ENCODE measurements at places on chromosomes 16 and 17.

DNA sequence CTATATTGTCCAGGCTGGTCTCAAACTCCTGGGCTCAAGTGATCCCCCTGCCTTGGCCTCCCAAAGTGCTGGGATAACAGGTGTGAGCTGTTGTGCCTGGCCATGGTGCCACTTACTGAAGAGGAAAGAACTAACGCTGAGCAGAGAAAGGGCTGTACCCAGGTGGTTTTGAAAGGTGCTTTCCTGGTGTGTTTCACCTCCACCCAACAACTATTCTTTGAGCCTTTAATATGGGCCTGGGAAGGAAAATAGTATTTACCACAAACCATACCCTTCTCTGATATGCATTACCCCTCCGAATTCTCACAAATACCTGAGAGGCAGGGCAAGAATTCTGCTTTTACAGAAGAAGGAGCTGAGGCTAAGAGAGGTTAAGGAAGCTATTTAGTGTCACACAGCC, 24.8 kb downstream of the KPNA2 start:
- DNase-seq: no peak

DNA sequence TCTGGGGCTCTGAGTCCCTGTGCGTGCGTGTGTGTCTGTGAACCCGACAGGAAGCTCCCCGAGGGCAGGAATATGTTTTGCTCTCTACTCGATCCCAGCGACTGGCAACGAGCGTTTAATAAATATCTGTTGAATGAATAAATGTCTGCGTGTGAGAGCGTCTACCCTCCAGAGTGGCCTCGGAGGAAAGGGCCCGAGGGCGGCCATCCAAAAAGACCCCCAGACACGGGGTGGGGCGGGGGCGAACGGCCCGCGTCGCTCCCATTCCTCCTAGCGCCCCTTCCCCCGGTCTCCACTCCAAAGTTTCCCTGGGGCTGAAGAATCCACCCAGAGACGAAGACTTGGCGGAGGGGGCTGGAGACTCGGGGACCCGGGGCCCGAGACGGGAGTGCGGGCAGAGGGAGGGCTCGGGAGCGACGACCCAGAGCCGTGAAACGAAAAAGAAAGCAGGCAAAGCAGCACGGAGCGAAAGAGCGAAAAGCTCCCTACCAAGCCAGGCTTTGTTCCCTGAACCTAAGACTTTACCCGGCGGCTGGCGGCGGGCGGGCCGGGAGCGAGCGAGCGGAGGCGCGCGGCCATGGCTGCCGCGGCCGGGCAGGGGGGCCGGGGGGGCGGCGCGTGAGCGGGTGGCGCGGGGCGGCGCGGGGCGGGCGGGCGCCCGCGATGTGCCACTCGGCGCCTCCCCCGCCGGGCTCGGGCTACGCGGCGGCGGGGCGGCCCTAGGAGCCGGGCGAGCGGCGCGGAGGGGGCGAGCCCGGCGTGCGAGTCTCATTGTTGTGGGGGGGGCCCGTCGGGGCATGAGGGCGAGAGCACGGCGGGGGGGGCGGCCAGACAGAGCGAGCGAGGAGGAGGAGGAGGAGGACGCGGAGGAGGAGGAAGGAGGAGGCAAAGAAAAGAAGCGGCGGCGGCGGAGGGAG, at the start of gene MLLT6:
TSS of gene MLLT6 (plus strand) at position 668 of the 917 bp plus-strand sequence. CDS start 360 bp downstream, outside the sequence.
- peak; percentile 66 for DNase-seq

GRCh38 chr16:1300664-1301476, 8.6 kb upstream of the UBE2I start:
- DNase-seq: no peak

DNA sequence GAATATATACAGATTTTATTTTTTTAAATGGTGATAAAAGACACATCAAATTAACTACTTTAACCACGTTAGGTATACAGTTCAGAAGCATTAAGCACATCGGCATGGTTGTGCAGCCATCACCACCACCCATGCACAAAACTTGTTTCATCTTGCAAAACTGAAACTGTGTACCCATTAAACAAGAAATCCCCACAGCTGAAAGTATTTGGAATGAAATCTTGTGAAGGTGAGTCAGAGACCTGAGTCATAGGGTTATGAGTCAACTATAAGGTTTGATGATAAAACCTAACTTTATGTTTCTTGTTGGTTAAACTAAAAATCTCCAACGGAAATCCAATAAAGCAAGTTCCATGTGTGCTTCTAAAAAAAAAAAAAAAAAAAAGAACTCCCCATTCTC, 561.6 kb upstream of the PSMD7 start:
- no peak for DNase-seq

DNA sequence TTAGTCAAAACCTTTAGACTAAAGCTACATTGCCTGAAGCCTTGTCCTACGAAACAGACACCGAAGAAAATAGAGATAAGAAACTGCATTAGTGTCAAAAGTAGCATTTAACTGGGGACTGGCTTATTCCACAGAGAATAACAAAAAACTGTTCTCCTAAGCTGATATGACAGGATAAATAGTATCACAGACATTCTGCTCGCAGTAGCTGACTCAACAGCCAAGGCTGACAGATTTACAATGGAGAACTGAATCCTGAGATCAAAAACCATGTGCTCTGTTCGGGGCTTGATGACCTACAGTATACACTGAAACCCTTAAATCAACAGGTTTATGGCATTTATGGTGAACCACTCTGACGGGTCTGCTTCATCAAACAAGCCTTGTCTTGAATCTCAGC, 25.5 kb downstream of the ADAMTS18 start:
- DNase-seq: no peak
